ENCODE measurements at places on chromosomes 1 and 21. TPM values are rescaled to one million over a fixed set of nuclear protein-coding genes. Genes with fewer than 3 reads are reported as not detected.

The CELA2A gene
- not detected for total RNA-seq

The EXO1 gene
- 7.9 TPM for total RNA-seq

The TCP10L gene
- 0.53 TPM for total RNA-seq

The RAP1GAP gene
- 4.0 TPM for total RNA-seq

The MRPL24 gene
- total RNA-seq = 25.8 TPM

The WNT9A gene
- total RNA-seq = 2.7 TPM

The DCDC2B gene
- total RNA-seq = not detected

The SLC19A2 gene
- 24.2 TPM for total RNA-seq

The MIB2 gene
- 20.9 TPM for total RNA-seq

The KRTAP10-3 gene
- not detected for total RNA-seq

The KIAA0319L gene
- 60.0 TPM for total RNA-seq

The SMPDL3B gene
- 0.42 TPM for total RNA-seq

The CA14 gene
- 0.37 TPM for total RNA-seq

The COL6A1 gene
- total RNA-seq = 678 TPM

The CD1E gene
- 0.69 TPM for total RNA-seq

The ANKRD65 gene
- 5.8 TPM for total RNA-seq

The FBXO28 gene
- 54.4 TPM for total RNA-seq

The MARK1 gene
- total RNA-seq = 21.4 TPM

The SPRR2B gene
- not detected for total RNA-seq

The TCHHL1 gene
- total RNA-seq = not detected

The NR1I3 gene
- total RNA-seq = not detected

The ANKRD35 gene
- total RNA-seq = 2.2 TPM

The NEGR1 gene
- 92.3 TPM for total RNA-seq

The GBP7 gene
- total RNA-seq = not detected

The RNF223 gene
- total RNA-seq = 2.7 TPM

All from urinary bladder (tissue), 4 donors.